ENCODE measurements at places on chromosomes 3 and 15.
A peak's percentile ranks its signal among the peaks of the same experiment; 100 is the strongest.

DNA sequence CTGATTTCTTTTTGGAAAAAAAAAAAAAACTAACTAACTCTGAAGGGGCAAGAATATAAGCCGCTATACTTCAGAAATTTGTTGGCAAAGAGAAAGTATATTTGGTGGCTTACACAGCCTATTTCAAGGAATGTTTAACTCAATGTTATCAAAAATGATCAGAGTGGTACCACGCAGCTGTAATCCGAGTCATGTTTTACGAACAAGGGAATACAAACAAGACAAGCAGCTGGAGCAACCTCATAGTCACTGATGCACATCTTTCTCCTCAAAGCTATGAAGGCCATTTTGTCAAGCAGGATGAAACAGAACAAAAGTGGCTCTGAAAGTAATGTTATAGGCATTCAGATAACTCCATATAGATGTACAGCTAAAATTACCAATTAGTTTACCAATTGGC is 81.2 kb downstream of the SCAPER start:
- no peak for DNase-seq

GRCh38 chr3:43213631-43214030 is 72.7 kb upstream of the SNRK start:
- DNase-seq = no peak

DNA sequence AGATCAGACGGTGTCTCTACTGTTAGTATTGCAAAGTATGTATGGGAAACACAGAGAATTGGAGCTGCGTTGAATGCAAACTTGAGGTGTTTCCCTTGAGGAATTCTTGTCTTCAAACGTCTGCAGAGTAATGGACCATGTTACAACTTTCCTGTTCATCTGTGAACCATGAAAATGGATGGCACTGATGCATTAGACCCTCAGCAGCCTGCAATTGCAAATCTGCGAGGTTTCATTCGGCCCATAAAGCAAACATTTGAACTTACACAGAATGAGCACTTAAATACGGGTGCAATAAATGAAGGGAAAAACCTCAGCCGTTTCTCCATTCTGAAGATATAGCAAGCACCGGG is 49.7 kb downstream of the LRRN1 start:
- no peak for DNase-seq

- peak; percentile 70 for DNase-seq
Measured at GRCh38 chr15:95262866-95263564, 1031.7 kb downstream of the MCTP2 start.

DNA sequence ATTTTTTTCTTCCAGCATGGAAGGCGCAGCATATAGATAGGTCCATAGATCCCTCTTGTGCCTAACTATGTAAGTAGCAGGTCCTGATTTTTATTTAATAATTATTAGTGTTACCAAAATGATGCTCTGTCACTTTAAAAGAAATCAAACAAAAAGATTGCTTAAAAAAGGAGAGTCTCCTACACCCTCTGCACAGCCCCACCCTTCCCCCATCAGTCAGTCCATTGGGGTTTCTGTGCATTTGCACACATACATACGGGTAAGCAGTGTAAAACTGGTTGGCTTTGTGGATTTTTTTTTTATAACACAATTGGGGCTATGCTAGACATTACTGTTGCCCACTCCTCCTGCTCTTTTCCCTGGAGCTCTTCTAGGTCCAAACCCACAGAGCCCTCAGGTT is 7.0 kb upstream of the RPP14 start:
- no peak for DNase-seq

DNA sequence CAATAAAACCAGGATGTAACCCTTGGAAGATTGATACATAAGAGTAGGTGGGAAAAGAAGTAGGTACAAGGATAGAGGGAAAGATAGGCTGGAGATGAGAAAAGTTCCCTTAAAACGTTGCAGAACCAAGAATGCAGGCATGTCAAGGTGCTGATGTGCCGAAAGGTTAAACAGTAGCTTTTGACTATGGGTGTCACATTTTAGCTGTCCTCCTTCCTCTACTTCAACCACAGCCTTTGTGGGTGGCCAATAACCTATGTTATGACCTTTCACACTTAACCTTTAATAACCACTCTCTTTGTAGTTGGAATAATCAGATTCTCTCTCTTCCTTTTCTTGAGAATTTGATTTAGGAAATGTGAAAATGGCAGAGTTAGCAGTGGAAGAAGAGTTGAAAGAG is 184.5 kb upstream of the GAP43 start:
- no peak for DNase-seq

DNA sequence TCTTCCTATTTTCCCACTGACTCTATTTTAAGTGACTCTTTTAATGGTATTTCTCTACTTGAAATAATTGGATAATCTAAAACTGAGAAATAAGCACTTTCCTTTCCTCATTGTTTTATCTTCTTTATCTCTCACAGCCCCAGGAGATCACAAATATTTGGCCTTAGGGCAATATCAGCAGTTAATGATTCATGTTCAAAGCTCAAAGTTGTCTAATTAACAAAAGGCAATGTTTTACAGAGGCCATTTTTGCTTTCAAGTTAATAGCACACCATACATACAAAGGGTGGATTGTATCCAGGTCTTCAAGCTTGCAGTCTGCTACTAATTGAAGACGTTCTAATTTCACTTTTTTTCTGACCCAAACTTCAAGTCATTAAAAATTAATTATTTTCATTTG is 120.1 kb downstream of the LRRN1 start:
- no peak for DNase-seq

- DNase-seq = no peak
Measured at GRCh38 chr3:53217175-53217574, 38.6 kb downstream of the TKT start.

GRCh38 chr3:132134611-132135010 is 99.8 kb upstream of the CPNE4 start:
- DNase-seq = peak; percentile 65

GRCh38 chr3:23999012-23999641 is 54.0 kb downstream of the NR1D2 start:
- no peak for DNase-seq

DNA sequence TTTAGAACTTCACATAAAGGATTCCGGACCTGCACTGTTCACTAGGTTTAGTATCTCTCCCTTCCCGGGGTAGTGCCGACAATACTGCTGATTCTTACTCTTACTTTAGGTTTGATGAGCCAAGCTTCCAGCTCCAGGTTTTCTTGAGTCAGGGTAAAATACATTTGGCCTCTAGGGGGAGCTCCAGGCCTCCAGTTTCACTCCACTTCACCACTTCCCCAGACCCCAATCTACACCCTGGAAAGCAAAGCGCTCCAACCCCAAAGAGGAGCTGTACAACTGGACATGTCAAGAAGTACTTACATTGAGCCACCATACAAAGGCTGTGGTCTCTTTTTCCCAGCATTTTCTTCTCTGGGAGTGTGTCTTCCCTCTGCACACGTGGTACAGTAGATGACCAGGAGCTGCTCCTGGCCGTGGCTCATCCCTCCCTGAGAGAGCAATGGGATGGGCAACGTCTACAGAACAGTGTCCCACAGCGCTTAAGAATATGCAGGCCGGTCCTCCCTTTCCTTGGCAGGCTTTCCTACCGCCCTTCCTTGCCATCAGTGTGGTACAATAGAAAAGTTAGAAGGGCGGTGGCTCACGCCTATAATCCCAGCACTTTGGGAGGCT is 93.9 kb upstream of the CCDC80 start:
- no peak for DNase-seq

DNA sequence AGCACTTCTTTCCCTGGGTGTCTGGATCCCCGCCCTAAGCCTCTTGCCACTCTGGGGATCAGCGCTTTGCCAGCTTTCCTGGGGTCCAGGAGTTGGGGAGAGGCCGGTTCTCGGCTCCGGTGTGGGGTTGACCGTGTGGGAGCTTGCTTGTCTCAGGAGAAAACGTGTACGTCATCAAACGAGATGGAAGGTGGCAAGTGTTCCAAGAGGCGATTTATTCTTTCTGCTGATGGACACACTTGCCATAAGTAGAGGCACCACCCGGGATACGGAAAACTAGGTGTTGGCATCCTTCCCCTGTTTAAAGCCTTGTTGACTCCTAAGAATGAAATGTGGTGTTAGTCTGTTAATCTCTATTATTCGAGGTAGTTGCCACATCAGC is 295 bp downstream of the ZWILCH start:
- no peak for DNase-seq

DNA sequence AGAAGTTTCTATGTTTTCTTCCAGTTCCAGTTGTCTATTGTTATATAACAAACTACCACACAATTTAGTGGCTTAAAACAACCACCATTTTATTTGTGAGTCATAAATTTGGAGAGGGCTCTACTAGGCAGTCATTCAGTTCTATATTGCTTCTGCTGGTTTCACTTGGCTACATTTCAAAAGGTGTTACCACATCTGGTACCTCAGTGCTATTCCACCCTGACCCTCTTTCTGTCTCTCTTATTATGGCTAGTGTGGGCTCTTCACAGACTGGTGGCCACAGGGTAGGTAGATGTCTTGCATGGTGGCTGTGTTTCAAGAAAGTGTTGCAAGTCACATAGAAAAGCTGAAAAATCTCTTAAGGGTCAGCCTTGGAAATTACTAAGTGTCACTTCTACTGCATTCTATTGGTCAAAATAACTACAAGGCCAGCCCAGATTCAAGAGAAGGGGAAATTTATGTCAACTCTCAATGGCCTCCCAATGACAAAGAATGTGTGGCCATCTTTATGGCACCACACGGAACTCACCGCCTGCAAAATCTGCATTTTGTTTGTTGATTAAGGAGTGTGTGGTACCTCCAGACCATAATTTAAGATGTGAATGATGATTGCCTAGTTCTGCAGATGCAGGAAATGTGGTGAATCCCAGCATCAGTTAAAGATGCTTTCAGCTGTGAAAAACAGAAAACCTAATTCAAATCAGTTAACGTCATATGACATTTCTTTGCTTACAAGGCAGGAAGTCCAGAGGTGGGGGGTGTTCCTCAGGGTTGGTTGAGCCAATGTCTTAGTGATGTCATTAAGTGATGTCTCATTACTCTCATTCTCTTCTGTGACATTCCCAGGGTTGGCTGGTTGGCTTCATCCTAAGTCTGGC is 105.8 kb upstream of the RASGRP1 start:
- DNase-seq = no peak

DNA sequence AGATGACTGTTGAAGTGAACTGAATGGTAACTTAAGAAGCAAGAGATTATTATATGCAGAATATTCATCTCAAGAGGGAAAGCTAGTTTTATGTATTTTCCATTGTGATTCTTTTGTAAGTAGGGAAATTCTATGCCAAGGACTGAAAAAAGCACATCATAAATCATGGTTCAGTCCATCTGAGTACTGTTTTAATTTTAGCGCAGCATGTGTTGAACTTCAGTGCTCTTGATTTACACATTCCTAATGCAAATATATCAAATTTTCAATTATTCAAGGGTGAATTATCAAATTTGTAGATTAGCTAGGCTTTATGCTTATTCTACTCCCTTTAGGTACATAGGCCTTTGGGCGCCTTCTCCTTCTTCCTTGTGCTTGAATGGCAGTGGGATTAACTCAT is 50.3 kb upstream of the TCF12 start:
- DNase-seq = no peak

DNA sequence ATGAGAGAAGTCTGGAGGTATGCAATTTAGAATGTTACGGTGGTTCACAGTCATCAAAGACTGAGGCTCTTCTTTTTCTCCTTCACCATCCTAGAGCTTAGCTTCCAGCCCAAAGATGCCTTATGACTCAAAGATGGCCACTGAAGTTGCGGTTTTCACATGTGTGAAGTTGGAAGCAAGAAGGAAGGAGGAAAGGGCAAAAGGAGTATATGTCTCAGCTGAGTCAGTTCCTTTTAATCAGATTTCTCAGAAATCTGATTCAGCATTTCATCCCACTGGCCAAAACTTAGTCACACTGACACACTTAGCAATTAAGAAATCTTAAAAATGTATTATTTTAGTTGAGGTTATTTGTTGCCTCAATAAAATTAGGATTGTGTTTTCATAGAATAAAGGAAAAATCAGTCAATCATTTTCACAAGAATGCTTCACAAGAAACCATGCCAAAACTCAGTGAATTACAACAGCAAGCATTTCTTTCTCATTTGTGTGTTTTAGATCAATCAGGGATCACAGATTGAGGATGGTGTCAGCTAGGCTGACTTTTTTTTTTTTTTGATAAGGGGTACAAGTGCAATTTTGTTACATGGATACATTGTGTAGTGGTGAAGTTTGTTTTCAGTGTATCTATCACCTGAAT is 211.1 kb upstream of the GADL1 start:
- peak; percentile 76 for DNase-seq

GRCh38 chr3:180661444-180661843 is 17.8 kb downstream of the CCDC39 start:
- DNase-seq = no peak

DNA sequence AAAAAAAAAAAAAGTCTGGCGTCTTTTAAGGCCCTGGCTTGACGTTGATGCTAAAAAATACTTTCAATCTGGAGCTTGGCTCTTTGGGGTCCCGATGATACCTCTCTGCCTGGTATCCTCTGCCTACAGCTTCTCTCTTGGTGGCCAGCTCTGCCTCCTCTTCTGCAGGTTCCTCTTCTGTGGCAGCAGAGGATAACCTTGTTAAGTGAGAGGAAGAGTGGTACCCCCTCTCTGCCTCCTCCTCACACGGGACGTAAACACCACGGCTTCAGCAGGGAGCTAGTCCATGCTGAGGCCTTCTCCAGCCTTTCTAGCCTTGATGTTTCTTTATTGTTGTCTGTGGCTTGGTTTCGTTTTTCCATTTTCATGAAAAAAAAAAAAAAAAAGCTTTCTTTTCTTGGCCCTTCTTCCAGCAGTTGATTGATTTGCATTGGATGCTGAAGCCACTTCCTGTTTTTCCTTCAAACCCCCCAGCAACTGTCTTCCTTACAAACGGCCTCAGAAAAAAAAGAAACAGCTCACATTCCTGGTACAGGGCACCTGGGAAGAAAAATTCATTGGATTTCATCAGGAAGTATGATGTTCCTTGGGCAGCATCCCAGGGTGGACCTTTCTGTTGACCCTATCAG is 59.7 kb downstream of the RORA start:
- no peak for DNase-seq

DNA sequence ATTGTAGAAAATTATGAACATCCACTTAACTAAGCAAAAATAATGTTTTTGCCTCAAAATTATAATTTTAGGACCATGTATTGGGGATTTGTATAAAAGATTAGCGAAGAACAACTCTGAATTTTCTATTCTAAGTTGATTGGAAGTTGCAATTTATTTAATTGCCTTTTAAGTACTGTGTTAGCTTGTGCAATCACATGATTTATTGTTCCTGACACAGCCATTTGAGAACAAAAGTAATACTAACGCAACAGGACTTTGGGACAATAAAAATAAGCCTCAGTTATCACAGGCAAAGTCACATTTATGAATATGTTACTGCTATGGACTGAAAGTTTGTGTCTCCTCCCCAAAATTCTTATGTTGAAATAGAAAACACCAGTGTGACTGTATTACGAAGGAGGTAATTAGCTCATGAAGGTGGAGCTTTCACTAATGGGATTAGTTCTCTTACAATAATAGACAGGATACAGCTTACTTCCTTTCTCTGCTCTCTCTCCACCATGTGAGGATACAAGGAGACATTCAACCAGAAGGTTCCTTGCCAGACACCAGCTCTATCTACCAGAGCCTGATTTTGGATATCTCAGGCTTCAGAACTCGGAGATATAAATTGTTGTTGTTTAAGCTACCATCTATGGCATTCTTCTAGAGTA is 745.9 kb downstream of the ZBBX start:
- no peak for DNase-seq
